ENCODE measurements at places on chromosomes 1 and 21. TPM values are rescaled to one million over a fixed set of nuclear protein-coding genes. Genes with fewer than 3 reads are reported as not detected.

TMEM82 gene
- total RNA-seq: not detected

GJC2 gene
- 1.8 TPM for total RNA-seq

GNAT2 gene
- total RNA-seq: not detected

PTPRU gene
- 15.5 TPM for total RNA-seq

H6PD gene
- 39.2 TPM for total RNA-seq

DENND1B gene
- 19.8 TPM for total RNA-seq

BEST4 gene
- total RNA-seq: 0.23 TPM

CGN gene
- not detected for total RNA-seq

MMP23B gene
- 65.0 TPM for total RNA-seq

FMO1 gene
- total RNA-seq: 0.58 TPM

KCNN3 gene
- 1.0 TPM for total RNA-seq

HTR6 gene
- total RNA-seq: not detected

CFHR4 gene
- not detected for total RNA-seq

GRCh38 chr1:18302788-18303413 is 177.8 kb upstream of the KLHDC7A start:
- no peaks in the 10 kb centered on the region for H3K4me1 ChIP-seq
- DNase-seq: no peak

DNA sequence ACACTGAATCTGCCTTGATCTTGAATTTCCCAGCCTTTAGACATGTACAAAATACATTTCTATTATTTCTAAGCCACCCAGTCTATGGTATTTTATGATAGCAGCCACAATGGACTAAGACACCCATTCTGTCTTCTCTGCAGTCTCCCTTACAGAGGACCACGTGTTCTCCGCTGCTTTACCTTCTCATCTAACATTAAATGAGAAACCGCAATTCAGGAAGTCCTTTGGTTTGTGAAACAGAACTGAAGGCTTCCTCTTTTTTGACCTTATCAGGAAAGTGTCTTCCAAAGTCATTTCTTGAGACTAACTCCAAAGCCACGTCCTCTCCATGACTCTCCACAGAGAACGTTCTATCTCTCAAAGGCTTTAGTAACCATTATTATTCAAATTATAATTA is 560.1 kb downstream of the OMA1 start:
- H3K36me3 ChIP-seq: no peaks in the 10 kb centered on the region
- H3K4me3 ChIP-seq: no peak overlapping the region
- DNase-seq: no peak
- H3K4me1 ChIP-seq: no peaks in the 10 kb centered on the region
- H3K27me3 ChIP-seq: no peaks in the 10 kb centered on the region

GRCh38 chr1:77905603-77906002 is 17.2 kb downstream of the NEXN start:
- H3K27me3 ChIP-seq: no peaks in the 10 kb centered on the region
- H3K36me3 ChIP-seq: no peaks in the 10 kb centered on the region
- H3K4me3 ChIP-seq: no peak overlapping the region
- no peak overlapping the region for H3K27ac ChIP-seq
- DNase-seq: no peak
- peaks cover 3% of the 10 kb centered on the region for H3K4me1 ChIP-seq

GRCh38 chr21:30349572-30349971 is 1.2 kb upstream of the KRTAP23-1 start:
- no peaks in the 10 kb centered on the region for H3K4me1 ChIP-seq
- H3K36me3 ChIP-seq: no peaks in the 10 kb centered on the region
- no peak for DNase-seq
- no peak overlapping the region for H3K27ac ChIP-seq

DNA sequence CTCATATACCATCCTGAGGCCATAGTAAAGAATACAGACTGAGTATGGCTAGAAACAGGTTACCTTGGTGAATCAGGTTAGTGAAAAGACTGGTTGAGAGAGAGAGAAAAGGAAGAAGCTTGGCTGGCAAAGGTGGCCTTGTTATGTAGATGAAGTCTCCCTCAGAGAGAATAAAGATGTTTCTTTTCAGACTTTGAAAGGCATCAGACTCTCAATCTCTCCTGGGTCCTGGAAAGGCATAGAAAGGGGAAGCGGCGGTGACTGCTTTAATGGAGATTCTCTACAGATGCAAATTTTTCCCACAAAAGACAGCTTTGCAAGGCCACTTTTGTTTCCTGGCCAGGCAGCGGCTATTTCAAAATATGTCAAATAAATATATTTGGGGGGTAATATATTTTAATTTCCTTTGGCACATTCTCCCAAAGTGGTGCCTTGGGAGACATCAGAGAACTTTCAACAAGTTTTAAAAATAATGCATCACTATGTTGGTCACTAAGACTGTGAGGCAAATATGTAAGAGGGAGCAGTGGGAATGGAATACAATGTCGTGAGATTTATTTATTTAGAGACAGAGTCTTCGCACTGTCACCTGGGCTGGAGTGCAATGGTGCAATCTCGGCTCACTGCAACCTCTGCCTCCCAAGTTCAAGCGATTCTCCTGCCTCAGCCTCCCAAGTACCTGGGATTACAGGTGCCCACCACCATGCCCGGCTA is 46.1 kb downstream of the NPHS2 start:
- no peaks in the 10 kb centered on the region for H3K4me1 ChIP-seq
- H3K27ac ChIP-seq: no peak overlapping the region
- no peak overlapping the region for H3K4me3 ChIP-seq
- H3K27me3 ChIP-seq: peaks cover 4% of the 10 kb centered on the region

GRCh38 chr1:206832352-206832880 is 33.0 kb upstream of the IL20 start:
- no peak overlapping the region for H3K27ac ChIP-seq
- no peak overlapping the region for H3K4me3 ChIP-seq
- no peaks in the 10 kb centered on the region for H3K27me3 ChIP-seq
- H3K36me3 ChIP-seq: no peaks in the 10 kb centered on the region

- no peak for DNase-seq
- no peaks in the 10 kb centered on the region for H3K27me3 ChIP-seq
Observed at GRCh38 chr1:223815020-223815853, 30.5 kb downstream of the TP53BP2 start.

DNA sequence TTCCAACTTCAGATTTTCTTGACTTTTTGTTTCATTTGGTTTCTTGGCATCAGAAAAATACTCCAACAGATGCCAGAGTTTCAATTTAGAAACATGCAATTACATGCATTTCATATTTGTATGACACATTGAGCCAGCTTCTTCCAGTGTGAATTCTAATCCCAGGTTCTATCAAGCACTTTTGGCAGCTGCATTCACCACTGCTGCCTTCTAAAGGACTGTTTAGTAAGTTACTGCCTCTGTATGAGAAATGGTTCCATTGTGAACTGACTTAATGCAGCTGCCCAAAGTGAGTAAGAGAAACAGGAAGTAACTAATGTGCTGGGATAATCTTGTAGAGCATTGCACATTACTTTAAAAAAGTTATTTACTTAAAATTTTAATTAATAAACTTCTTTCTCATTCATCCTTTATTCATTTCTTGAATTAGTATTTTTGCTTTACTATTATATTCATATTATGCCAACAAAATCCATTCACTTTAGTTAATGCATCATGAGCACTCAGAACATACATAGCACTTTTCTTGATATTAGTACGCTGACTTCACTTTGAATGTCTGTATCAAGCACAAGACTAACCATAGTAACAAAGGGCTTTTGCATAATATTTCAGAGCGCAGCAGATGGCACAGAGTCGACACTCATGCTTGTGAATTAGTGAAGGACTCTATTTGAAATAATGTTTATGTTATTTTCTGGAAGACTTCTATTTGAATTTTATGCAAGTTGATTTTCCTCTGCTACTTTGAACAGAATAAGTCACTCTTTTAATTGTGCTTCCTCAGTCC is 9.8 kb downstream of the RGS18 start:
- H3K4me1 ChIP-seq: no peaks in the 10 kb centered on the region
- H3K36me3 ChIP-seq: no peaks in the 10 kb centered on the region
- no peaks in the 10 kb centered on the region for H3K27me3 ChIP-seq
- no peak overlapping the region for H3K4me3 ChIP-seq

GRCh38 chr1:203643213-203644045 is 16.8 kb downstream of the ATP2B4 start:
- H3K36me3 ChIP-seq: no peaks in the 10 kb centered on the region
- peaks cover 72% of the 10 kb centered on the region for H3K4me1 ChIP-seq
- peak overlapping the region; percentile 75 for H3K27ac ChIP-seq
- H3K27me3 ChIP-seq: no peaks in the 10 kb centered on the region
- no peak for DNase-seq
- H3K4me3 ChIP-seq: no peak overlapping the region

- peaks cover 15% of the 10 kb centered on the region for H3K4me1 ChIP-seq
- H3K36me3 ChIP-seq: no peaks in the 10 kb centered on the region
- no peak overlapping the region for H3K27ac ChIP-seq
- DNase-seq: no peak
Observed at GRCh38 chr1:15882665-15883064, 35.2 kb downstream of the SPEN start.

- H3K4me3 ChIP-seq: peak within 1 kb of the TSS; percentile 88
- peak within 1 kb of the TSS; percentile 100 for H3K27ac ChIP-seq
- peaks cover 21% of the 10 kb centered on the region for H3K36me3 ChIP-seq
- peak; percentile 77 for DNase-seq
Observed at GRCh38 chr1:112706505-112707220, at the start of gene RHOC. TSS of gene RHOC (minus strand) at chr1:112707127. CDS start at chr1:112703799, 3,328 bp downstream.

- no peak for DNase-seq
- H3K4me1 ChIP-seq: peaks cover 8% of the 10 kb centered on the region
- peaks cover 10% of the 10 kb centered on the region for H3K36me3 ChIP-seq
- no peak overlapping the region for H3K27ac ChIP-seq
- no peak overlapping the region for H3K4me3 ChIP-seq
Observed at GRCh38 chr1:44648529-44649250, 25.6 kb downstream of the TMEM53 start.

GRCh38 chr1:216822480-216822879 is 99.3 kb upstream of the ESRRG start:
- no peaks in the 10 kb centered on the region for H3K27me3 ChIP-seq
- no peak for DNase-seq
- no peak overlapping the region for H3K27ac ChIP-seq
- no peak overlapping the region for H3K4me3 ChIP-seq

GRCh38 chr21:37711286-37711829 is 204.9 kb downstream of the KCNJ6 start:
- H3K36me3 ChIP-seq: no peaks in the 10 kb centered on the region
- no peaks in the 10 kb centered on the region for H3K27me3 ChIP-seq
- H3K27ac ChIP-seq: peak overlapping the region; percentile 65
- H3K4me1 ChIP-seq: no peaks in the 10 kb centered on the region
- H3K4me3 ChIP-seq: no peak overlapping the region

GRCh38 chr1:118928739-118929554 is 59.2 kb downstream of the TBX15 start:
- DNase-seq: no peak
- no peaks in the 10 kb centered on the region for H3K4me1 ChIP-seq
- H3K27me3 ChIP-seq: no peaks in the 10 kb centered on the region
- H3K4me3 ChIP-seq: no peak overlapping the region
